Ascending aorta (tissue), 2 donors: ENCODE measurements at places on chromosomes 3 and 15.

- no peak for DNase-seq
Observed at GRCh38 chr3:139465636-139466035, 10.7 kb downstream of the RBP2 start.

DNA sequence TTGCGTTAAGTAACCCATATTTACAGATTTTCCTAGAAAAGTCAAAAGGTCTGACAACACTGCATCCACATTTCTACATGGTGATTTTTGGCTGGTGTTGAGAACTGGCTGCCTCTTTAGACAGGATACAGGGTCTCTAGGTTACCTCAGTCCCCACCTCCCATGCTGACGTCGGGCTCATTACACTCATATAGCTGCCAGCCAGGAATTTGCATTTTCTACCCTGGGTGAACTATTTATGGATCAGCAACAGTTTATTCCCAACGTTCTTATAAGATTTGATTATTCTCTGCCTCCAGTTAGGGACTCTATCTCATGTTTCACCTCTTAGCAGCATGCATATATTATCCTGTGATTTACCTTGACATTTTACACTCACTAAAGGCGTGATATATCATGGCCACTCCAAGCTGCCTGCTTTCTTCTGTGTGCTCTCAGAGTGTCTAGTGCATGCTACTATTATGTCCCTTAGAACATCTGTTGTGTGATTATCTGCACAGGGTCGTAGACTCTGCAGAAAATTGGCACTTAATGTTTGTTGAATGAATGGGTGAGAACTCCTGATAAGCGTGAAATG, 49.0 kb downstream of the CLDN11 start:
- no peak for DNase-seq

- no peak for DNase-seq
Observed at GRCh38 chr3:2656806-2657777, 453.1 kb downstream of the IL5RA start.

DNA sequence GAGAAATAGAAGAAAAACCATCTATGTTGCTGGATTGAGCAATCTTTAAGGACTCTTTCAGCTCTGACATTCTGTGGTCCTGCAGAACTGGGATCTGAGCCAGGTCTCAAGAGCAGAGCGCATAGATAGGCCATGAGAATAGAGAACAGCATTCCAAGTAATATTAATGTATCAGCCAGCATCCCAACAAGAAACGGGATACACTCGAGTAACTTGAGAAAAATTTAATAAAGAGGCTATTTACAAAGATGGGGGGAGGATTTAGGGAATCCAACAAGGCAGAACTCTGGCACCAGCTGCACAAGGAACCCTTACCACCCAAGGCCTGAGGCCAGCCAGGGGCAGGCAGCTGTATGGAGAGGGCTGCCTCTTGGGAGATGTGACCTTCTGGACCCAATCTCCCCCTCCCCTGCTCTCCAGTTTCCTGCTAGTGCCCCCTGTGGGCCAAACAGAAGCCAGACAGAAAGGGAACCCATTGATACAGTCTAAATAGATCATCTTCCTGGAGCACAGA, 8.2 kb downstream of the TMOD2 start:
- DNase-seq: no peak
